ENCODE measurements at places on chromosomes 11 and 22.

- no peak for DNase-seq
These were observed 11.4 kb downstream of the AASDHPPT start for GRCh38 chr11:106088896-106089295.

- DNase-seq = no peak
These were observed 19.3 kb downstream of the CACNA1I start for GRCh38 chr22:39589875-39590274.

DNA sequence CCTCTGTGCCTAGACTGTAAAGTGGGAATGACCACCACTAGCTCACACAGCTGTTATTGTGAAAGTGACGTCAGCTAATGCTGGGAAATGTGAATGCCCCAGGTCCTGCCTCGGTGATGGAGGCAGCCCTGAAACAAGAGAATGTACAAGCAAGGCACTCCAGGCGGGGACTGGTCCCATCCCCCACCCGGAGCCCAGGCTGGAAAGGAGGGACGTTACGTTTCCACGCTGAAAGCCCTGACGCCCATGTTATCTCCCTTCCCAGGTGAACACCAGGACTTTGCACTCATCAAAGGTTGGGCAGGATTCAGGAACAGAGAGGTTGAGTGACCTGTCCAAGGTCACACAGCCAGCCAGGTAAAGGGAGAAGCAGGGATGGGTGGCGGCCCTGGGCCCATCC, 784 bp downstream of the SULT4A1 start:
- no peak for DNase-seq

- DNase-seq = no peak
These were observed 104.8 kb downstream of the ZNF280B start for GRCh38 chr22:22403771-22404170.

- DNase-seq = no peak
These were observed 1373.8 kb downstream of the BRD1 start for GRCh38 chr22:48453751-48454485.

GRCh38 chr11:77038825-77039326, 4.7 kb downstream of the B3GNT6 start:
- DNase-seq = no peak

DNA sequence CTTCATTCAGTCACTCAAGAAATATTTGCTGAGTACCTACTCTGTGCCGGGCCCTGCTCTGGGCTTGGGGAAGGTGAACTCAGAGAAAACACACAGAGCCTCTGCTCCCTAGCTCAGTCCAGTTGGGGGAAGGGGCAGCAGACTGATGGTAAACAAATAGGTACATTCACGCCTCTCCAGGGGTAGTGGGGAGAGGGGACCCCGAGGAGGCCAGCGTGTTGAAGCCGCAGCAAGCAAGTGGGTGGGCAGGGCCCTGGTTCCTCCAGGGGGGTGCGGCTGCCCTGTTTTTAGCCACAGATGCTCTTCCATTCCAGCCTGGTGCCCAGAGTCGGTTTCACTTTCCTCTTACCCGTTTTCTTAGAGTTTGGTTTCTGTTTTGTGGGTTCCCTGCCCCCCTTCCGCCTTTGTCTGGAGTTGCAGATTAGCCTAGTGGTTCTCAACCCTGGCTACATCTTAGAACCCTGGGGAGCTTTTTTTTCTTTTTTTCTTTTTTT, 8.7 kb downstream of the DRAP1 start:
- no peak for DNase-seq

DNA sequence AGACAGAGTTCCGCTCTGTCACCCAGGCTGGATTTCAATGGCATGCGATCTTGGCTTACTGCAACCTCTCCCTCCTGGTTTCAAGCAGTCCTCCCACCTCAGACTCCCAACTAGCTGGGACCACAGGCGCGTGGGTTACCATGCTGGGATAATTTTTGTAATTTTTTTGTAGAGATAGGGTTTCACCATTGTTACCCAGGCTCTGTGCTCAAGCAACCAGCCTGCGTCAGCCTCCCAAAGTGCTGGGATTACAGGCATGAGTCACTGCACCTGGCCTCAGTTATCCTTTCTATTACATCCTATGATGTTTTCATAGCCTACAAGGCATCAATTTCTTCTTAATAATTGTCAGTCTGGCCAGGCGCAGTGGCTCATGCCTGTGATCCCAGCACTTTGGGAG, 36.5 kb downstream of the LRRC74B start:
- DNase-seq = no peak

- no peak for DNase-seq
These were observed 953 bp upstream of the PACS1 start for GRCh38 chr11:66068923-66069714.

DNA sequence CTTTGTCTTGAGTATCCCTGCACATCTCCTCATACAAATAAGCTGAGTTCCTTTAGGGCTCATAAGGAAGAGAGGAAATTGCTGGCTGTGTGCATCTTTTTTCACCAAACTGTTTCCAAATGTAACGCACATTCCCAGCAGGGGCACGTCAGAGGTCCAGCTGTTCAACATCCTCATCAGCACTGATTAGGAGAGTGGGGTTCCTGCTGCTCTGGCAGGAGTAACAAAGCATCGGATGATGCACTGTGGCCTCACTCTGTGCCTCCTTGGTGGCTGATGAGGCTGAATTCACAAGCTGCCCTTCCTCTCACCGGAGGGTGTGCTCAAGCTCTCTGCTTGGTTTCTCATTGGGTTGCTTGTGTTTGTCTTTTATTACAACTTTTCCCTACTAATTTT, 35.5 kb upstream of the SLC25A1 start:
- no peak for DNase-seq

DNA sequence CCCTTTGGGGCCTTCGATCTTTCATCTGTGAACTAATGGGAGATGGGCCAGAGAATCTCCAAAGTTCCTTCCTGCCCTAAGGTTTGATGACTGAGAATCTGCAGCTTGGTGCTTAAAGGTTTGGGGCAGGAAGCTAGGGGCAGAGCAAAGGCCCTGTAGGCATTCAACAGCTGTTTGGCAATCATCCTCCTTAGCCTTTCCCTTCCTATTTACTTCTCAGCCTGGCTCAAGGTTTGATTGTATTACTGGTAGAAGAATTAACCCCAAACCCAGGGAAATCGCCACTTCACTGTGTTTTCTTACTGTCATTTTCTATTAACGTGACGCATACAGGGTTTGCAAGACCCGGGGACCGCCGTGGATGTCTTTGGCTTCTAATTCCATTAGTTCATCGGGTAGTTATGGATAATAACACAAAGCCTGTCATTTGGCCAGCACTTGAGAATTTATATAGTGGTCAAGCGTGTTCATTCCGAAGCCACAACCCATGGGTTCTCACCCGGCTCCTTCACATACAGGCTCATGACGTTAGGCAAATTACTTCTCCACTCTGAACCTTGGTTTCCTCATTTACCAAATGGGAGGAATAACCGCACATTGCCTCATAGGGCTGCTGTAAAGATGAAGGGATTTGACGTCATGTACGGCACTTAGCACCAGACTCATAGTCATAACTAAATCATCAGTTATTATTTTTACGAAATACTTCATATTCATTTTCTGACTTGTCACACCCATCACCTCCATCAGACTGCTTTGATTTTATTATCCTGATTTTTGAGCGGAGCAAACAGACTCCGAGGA, 158.1 kb downstream of the FBXO7 start:
- no peak for DNase-seq

DNA sequence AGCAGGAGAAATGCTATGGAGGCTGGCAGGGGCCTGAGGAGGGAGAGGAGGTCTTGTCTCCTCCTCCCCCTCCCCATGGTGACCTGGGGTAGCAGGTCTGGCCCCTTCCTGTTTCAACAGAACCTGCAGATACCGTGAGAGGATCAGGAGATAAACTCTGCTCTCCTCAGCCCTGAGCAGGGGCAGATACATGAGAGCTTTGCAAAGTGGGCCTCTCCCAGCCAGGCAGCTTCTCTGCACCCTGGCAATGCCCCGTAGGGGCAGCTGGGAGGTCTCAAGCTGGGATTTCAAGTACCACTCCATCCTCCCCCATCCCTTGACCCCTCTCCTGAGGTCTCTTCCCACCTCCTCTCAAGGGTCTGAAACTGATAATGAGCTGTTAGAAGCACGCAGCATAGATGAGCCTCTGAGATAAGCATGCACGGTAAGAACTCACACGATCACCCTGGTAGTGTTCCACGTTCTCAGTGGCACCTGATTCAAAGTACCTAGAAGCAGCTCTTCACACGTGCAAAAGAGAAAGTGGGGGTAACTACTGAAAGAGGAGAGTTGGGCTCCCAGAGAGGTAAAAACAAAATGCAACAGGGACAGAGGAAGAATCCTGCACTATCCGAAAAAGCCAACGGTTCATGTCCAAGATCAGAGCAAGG, 4.9 kb upstream of the CCDC86 start:
- DNase-seq = no peak

DNA sequence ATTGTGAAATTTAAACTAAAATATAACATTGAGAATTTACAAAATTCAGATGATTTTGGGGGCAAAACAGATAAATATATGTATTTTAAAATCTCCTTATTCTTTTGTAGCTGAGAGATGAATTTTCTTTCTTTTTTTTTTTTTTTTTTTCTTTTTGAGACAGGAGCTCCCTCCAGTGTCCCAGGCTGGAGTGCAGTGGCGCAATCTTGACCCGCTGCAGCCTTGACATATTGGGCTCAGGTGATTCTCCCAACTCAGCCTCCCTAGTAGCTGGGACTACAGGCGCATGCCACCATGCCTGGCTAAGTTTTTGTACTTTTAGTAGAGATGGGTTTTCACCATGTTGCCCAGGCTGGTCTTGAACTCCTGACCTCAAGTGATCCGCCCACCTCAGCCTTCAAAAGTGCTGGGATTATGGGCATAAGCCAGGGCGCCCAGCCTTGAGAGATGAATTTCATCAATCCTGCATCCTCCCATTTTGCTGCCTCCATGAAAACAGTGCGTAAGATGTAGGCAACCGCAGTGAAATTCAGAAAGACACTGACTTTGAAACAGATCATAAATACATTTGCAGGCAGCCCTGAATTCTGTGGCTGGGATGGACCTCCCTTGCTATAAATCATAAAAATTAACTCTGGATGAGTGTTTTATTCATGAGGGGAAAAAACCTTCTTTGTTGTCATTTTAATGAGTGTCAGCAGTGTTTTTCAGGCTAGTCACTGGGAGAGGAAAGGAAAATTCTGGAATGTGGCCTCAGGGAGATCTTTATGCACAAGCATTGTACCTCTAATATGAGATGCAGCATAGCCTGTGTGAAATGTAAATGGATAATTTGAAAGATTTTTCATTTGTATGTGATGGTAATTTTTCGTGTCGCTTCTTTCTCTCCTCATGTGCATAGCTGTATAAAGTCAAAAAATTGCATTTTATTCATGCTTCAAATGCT, 14.4 kb downstream of the ELMOD1 start:
- DNase-seq = no peak

- no peak for DNase-seq
These were observed 11.0 kb upstream of the OR10D3 start for GRCh38 chr11:124172101-124172500.

DNA sequence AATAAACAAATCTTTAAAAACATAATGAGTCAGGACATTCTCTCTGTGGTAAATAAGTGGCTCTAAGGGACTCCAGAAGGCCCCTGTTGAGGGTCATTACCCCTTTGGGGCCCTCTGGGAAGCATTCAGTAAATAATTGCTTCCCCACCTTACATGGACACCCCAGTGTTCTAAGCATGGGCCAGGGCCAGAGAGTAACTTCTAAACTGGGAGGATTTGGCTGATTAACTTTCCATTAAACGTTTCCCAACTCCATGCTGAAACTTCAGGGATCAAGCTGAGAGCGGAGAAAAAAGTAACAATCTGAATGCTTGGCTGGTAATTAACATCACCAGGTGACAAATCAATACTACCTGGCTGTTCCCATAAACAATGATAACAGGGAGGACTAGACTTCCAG, 783.9 kb upstream of the LRRC4C start:
- no peak for DNase-seq

GRCh38 chr11:78612721-78613377, 38.2 kb upstream of the NARS2 start:
- no peak for DNase-seq

GRCh38 chr22:22196018-22196533, 48.5 kb upstream of the VPREB1 start:
- DNase-seq = no peak

DNA sequence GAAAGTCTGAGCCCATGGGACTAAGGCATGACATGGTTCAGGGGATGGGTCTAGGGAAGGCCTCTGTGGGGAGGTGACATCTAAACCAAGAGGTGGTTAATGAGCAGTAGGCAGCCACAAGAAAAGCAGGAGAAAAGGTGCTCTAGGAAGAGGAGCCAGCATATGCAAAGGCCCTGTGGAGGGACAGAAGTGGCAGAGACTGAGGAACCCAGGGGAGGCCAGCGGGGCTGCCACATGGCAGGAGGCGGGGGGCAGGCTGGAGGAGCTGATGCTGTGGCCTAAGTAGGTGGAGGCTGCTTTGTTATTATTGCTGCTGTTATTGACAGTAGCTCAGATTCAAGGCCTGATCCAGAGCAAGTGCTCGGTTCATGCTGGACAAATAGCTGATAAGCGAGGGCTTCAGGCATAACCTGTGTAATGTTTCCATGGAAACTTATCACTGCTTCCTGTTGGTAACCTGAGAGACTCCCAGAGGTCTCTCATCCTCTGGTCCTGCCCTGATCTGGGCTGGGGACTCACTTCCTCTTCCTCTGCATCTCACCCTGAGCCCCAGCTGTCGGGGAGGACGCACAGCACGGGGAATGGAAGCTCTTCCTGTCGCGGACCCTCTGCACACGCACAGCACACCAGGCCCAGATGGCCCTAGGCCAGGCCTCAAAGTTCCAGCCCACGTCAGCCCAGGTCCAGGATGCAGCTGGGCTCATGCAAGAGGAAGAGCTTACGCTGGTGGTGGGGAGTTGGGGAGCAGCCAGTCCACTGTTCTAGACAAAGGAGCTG, 75.2 kb upstream of the TP53I11 start:
- no peak for DNase-seq

- DNase-seq = no peak
These were observed 3.4 kb downstream of the FAM181B start for GRCh38 chr11:82730286-82730685.

GRCh38 chr22:21677606-21678443, 12.0 kb downstream of the PPIL2 start:
- no peak for DNase-seq

- DNase-seq = no peak
These were observed 45.6 kb downstream of the GLYAT start for GRCh38 chr11:58685973-58686722.

GRCh38 chr11:124736736-124737135, 3.0 kb upstream of the NRGN start:
- no peak for DNase-seq

- DNase-seq = peak; percentile 24
These were observed 194.9 kb downstream of the SWAP70 start for GRCh38 chr11:9858822-9859221.

DNA sequence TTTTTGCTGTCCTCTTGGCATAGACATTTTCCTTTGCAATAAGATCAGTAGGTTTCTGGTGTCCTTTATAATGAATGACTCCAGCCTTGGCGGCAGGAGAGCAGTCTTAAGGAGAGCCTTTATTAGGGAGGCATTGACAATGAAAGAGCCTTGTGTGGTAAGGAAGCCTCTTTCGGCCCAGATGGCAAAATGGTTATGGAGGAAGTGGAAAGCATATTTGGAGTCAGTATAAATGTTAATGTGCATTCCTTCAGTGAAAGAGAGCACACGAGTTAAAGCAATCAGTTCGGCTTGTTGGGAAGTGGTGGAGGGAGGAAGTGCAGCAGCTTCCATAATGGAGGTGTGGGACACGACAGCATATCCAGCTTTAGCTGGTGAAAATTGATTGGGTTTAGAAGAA, 18.1 kb upstream of the ANO1 start:
- no peak for DNase-seq

GRCh38 chr22:19056951-19057401, 65.2 kb downstream of the DGCR2 start:
- no peak for DNase-seq
